ENCODE measurements at places on chromosomes 7 and 10.

- no peak for DNase-seq
These were observed 67.7 kb downstream of the GNA12 start for GRCh38 chr7:2776401-2776800.

DNA sequence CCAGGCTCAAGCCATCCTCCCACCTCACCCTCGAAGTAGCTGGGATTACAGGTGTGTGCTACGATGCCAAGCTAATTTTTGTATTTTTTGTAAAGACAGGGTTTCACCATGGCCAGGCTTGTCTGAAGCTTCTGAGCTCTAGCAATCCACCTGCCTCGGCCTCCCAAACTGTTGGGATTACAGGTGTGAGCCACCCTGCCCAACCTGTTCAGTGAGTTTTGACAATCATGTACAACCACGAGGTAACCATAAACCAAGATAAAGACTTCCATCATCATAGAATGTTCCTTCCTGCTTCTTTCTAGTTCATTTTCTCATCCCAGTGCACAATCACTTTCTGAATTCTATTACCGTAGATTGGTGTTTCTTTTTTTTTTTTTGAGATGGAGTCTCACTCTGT is 30.5 kb upstream of the MKRN1 start:
- no peak for DNase-seq

DNA sequence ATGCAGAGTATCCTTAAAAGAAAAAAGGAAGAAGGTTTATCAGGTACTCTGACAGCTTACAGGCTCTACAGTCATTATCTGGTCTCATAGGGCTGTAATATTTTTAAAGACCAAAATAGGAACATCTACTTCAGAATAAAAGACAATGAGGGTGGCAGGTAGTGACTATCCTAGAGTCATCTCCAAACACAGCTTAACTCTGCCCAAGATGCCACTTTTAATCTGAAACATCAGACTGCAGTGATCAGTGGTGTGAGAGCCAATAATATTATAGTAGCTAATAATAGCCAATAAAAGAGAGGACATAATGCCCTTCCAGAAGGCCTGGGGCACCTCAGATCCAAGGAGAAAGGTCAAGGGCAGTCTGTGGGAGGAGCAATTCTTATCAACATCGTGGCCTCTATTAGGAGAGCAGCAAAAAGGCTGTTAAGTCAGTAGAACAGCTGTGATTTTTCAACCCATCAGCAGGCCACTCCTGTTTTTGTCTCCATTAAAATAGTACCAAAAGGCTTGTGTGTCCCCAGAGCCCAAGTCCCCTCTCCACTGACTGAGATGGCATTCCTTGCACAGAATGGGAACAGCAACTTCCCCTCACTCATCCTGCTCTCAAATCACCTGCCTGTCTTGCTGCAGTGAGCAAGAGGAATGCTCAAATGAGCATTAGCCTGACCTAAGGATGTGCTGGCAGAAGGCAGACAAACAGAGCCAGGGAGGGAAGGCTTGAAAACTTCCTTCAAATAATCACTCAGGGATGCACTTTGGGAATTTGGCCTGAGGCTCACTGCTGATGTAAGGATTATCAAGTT is 20.7 kb upstream of the SPOCK2 start:
- no peak for DNase-seq

GRCh38 chr10:99396471-99396870 is 34.0 kb downstream of the GOT1 start:
- DNase-seq = peak; percentile 68

- no peak for DNase-seq
These were observed 26.6 kb upstream of the AKR1D1 start for GRCh38 chr7:138049505-138050116.

GRCh38 chr10:118407026-118407425 is 64.9 kb upstream of the FAM204A start:
- DNase-seq = no peak

GRCh38 chr7:35495844-35496243 is 199.1 kb downstream of the HERPUD2 start:
- no peak for DNase-seq

GRCh38 chr7:26532471-26532870 is 240.8 kb downstream of the SNX10 start:
- DNase-seq = no peak

DNA sequence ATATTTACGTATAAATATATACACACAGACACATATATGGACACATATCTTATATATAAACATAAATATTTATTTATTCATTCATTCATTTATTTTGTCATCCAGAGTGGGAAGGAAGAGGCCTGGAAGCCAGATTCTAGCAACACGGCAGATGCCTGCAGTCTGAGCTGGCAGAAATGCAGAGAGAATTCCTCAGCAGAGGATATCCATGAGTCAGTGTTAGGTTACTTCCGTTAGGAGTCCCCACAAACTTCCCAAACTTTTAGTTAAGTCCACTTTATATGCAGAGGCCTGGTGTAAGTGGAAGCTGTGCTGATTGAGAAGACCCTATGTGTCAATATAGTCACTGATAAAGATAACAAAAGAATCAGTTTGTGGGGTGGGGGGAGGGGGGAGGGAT is 89.6 kb downstream of the PPP1R17 start:
- DNase-seq = peak; percentile 87

DNA sequence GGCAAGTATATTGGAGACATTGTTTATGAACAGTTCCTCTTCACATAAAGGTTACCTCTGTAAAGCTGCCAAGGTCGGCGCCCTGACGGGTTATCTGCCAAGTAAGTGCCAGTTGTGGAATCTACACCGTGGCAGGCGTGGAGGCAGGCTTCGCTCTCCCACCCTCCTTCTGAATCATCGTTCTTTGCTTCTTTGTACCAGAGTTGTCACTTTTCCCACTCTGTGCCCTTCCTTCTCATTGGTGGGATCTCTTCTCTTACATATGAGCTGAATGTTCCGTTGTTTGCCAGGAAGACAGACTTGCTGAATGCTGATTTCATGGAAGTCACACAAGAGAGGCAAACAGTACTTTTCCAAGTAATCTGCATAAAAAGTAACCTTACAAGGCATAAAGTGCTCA is 40.6 kb upstream of the PTPRZ1 start:
- DNase-seq = no peak

DNA sequence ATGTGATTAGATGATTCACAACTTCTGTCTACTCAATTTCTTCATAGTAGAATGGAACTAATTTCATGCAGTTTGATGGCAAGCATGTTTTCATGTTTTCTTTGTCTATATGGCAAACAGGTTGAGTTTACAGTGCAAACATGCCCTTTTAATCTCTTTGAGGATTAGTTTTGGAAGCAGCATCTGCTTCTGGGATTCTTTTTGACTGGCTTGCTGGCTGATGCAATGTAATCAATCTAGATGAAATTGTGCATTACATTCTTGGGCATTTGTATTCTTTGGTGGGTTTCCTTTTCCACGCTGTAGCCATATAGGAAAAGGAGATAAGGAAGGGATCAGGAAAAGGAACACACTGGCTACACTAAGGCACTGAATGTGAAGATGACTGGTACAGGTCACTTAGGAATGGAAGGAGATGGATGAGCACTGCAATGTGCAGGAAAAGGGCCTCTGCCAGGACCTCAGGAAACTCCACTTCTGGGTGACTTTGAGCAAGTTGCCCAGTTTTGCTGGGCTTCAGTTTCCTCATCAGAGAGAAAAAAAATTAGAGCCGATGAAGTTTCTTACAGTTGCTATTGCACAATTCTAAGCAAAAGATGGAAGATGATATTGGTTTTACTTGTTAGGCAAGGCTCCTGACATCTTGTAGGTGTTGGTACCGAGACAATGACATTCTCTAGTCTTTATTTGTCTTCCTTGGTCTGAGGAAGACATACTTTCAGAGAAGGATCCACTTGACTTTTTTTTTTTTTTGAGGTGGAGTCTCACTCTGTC is 269.1 kb downstream of the SUGCT start:
- peak; percentile 65 for DNase-seq

DNA sequence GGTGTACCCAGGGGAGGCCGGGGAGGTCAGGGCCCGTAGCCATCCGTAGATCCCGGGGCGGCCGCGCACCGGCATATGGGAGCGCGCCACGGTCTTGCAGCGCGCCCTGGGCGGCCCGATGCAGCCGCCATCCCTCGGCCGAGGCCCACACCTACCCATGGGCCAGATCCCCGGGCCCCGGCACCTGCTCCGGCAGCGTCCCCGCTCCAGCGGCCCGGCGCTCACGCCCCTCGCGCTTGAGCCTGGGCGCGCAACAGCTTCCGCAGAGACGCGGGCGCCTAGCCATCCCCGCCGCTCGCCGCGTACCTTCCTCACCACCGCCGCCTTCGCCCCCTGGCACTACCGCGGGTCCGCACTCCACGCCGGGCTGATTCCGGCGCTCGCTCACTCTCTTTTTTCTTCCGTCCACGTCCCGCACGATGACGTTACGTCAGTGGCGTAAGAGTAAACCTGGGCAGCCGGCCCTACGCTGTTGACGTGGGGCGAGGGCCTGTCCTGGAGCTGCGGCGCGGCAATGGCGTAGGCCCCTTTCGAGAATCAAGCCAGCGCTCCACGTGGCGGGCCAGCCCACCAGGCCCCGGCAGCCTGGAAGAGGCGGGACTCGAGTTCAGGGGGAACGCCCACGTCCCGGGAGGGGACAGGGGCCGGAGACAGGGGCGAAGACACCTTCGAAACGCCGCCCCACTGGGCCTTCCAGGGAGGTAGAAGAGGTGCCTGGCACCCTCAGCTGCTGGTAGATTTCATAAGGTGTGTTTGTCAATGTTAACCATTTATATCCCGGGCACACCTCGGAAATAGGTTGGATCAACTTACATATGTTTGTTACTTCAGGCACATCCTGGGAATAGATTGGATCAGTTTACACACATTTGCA is at the start of gene ALDH18A1:
Gene ALDH18A1, minus strand, starts transcription at position 421 of the 874 bp plus-strand sequence. CDS start 3,334 bp downstream, outside the sequence.
- peak; percentile 93 for DNase-seq

DNA sequence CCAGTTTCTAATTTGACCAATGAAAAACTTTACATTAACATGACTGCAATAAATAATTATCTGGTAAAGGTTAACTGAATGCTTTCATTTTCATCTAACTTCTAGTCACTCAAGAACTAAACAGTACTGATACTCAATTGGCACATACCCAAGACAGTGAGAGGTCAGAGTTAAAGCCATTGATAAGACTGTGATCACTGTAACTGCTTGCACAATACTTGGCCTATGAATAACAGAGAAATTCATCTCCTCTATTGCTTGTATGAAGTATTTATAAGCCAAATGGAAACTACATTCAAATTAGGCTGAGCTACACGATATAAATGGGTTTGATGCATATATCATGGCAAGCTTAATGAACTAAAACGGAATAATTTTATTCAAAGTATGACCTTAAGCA is 43.0 kb downstream of the HERC4 start:
- DNase-seq = no peak

DNA sequence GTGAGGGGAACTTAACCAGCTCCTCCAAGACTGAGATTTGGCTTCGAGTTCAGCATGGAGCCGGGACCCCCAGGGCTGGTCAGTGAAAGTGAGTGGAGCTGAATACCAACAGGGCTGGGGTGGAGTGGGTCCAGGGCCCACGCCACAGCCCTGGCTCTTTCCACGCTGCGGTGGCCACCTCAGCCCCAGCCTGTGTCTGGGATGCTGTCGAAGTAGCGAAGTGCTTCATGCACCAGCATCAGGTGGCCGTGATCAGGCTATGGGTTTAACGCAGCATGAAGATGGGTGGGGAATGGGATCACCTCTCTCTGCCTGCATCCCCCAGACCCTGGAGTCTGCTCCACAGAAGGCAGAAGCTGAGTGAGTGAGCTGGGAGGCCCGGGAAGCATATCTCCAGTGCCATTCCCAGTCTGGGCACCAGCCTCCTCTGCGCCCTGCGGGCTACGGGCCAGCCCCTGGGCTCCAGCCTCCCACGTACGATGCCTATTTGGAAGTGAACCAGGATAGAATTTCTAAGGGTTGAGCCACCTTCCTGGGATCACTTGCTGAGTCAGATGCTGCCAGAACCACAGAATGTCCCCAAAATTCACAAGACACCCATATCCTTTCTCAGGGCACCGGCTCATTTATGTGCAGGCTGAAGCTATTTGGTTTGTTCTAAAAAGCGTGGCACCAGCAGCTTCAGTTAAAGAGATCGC is 131.1 kb upstream of the CHST15 start:
- DNase-seq = no peak

GRCh38 chr10:86203162-86203905 is 163.3 kb downstream of the GRID1 start:
- peak; percentile 10 for DNase-seq

- peak; percentile 2 for DNase-seq
These were observed 631 bp downstream of the SUPV3L1 start for GRCh38 chr10:69180525-69181204.

DNA sequence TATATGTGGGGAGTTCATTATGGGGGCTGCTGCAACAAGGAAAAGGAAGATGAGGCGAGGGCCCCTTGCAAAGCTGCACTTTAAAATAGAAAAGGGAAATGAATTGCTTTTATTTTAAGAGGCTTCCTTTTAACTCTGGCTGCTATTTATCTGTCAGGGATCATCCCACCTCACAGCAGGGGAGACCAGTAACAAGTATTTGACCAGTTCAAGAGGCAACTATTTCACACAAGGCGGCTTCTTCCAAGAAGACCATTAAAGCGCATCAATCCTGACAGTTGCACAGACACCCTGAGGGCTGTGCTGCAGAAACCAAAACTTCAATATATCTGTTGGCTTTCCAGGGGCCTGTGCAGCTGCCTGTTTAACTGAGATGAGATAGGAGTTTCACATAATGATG is 1009.2 kb downstream of the SORCS3 start:
- no peak for DNase-seq

- no peak for DNase-seq
These were observed 14.0 kb upstream of the PKD1L1 start for GRCh38 chr7:47962262-47962661.

DNA sequence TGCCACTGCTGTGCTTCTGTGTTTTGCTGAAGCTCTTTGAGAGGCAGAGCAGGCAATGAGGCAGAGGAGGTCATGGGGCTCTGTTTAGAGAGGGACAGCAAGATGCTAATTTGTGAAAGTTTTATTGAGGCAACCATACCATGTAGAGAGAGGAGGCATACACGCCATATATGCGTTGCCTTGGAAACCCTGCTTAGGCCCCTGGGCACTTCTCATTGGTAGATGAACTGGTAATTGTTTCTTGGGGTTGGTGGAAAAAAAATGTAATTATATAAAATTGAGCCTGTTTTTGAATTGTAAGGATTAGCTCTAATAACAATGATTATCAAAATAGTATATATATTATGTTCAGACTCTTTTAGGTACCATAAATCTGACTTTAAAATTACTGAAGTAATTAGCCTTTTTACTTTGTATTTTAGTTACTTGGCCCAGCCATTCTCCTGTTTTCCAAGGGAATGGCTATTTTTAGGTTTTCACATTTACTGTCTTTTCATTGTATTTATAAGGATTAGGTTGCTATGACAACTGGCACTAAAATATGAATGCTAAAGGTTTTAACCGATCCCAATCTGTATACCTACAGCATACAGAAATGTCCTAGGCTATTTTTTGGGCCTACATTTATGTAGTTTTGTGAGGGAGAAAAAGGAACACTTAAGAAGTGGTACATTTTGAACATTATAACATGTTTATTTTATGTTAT is 52.4 kb downstream of the BZW2 start:
- DNase-seq = no peak

- peak; percentile 5 for DNase-seq
These were observed 17.0 kb downstream of the ATE1 start for GRCh38 chr10:121910673-121911420.
